ENCODE measurements at places on chromosomes 4 and X. TPM values are rescaled to one million over a fixed set of nuclear protein-coding genes. Genes with fewer than 3 reads are reported as not detected.
A peak's percentile ranks its signal among the peaks of the same experiment; 100 is the strongest.

The RTL3 gene
- total RNA-seq: not detected

The ATOH1 gene
- total RNA-seq: not detected

DNA sequence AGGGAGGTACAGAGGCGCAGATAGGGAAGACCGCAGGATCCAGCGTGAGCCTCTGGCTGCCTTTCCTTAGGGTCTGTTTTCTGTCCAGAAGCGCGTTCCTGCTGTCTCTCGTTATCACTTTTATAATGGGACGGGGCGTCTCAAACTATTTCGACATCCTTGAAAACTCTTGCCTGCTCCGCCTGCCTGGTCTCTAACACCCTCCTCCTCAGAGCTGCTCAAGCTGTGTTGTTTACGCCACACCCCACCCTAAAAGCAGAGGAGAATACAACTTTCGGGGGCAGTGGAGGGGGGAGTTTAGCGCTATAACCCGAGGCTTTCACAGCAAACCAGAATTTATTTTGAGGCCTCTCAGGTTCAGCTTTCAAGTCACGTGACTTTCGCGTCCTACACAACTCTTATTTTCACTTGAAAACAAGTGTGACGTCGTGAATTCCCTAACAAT, 646 bp upstream of the FAM3A start:
- DNase-seq: no peak

DNA sequence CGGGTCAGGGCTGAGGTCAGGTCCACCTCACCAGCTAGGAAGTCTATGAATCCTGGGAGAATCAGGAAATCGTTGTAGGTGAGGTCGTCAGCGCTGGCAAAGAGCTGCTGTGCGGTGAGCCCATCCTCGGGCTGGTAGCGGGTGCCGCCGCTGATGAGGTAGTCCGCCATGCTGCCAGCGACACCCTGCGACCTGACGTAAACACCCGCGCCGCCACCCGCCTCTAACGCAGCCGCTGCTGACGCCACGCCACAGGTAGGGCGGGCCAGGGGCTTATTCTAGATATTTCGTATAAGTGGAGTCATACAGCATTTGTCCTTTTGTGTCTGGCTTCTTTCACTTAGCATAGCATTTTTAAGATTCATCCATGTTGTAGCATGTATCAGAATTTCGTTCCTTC, 220.2 kb upstream of the ATP6AP2 start:
- no peak for DNase-seq

GRCh38 chr4:188934320-188934962, 795.2 kb downstream of the TRIML1 start:
- peak; percentile 18 for DNase-seq

DNA sequence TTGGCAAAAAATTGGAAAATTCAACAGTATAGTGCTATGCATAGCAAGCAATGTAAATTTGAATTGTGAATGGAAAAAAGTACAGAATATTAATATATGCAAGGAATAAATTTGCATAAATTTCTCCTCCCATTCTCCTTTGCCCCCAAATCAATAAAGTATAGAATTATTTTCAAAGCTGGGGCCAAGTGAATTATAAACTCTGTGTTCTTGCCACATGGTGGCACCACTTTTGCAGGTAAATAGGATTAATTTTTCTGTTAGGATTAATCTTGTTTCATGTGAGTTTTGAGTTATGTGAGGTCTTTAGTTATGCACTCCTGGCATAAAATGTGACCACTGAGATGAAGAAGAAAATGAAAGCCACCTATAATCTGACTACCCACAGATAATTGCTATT, 19.9 kb downstream of the COPS4 start:
- DNase-seq: peak; percentile 10

DNA sequence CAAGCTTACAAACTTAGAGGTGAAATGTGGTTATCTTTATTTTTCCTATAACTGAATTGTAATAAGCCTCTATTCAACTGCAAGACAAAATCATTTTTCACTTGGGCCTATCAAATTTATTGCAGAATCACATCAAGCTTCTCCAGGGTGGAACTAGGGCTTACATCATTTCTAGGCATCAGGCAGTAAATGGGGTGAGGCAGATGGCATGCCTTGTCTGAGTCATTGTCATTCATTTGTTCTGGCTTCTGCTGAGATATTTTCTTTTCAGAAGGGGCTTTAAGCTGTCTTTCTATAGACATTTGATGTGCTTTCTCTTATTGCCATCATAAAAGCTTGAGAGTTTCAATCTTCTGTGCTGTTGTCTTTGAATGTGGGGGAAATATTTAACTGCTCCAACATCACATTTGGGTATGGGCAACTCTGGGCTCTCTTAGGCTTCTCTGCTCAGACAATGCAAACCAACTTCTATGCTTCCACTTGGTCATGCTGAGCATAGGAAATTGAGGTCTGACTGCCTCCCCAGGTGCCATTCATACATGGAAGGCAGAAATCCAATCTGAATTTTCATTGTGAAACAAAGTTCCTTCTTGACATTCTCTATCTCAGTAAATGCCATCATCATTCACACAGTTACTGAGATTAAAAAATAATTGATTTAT, 225.8 kb upstream of the GIMD1 start:
- DNase-seq: no peak

GRCh38 chrX:133097031-133097430, at the start of gene USP26:
USP26 (minus strand) TSS chrX:133097109; CDS start chrX:133028220, 68,889 bp downstream.
- DNase-seq: no peak

GRCh38 chr4:4752025-4752424, 107.4 kb upstream of the MSX1 start:
- no peak for DNase-seq

DNA sequence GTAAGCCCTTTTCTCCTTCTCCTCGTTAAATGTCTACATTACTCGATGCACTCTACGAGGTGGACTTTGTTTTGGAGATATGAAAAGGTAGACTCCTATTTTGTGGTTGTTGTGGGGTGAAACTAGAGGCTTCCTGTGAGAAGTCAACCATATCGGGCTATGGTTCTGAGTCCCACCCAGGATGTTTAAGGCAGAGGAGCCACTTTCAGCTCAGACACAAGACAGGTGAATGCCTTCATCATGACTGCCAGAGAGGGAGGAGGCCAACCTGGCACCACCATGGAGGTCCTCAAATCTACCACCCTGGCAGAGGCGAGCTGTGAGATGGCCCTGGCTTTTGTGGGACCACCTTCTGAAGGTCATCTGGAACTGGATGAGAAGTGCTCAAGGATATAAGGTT, 154.4 kb upstream of the KLF3 start:
- no peak for DNase-seq
